ENCODE measurements at places on chromosomes 4 and X.

GRCh38 chr4:110139815-110140214, 58.6 kb downstream of the ELOVL6 start:
- DNase-seq, result no peak

DNA sequence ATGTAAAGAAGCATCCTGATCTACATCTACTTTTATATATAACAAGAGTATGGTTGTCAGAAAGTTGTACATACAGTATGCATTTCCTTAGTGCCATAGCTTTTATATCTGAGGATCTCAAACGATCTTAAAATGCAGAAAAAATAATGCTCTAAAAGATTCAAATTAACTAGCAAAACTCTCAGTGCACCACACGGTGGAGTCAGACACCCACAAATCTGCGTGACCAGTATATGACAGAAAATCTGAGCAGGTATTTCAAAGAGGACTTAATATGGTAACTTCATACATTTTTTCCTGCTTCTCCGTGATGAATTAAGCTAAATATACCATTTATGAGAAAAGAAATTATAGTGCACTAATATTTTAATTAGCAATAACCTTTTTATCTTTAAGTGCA, 803.0 kb downstream of the DMD start:
- DNase-seq, result peak; percentile 30

- no peak for DNase-seq
Observed at GRCh38 chr4:180634306-180634705, 1608.9 kb upstream of the TENM3 start.

DNA sequence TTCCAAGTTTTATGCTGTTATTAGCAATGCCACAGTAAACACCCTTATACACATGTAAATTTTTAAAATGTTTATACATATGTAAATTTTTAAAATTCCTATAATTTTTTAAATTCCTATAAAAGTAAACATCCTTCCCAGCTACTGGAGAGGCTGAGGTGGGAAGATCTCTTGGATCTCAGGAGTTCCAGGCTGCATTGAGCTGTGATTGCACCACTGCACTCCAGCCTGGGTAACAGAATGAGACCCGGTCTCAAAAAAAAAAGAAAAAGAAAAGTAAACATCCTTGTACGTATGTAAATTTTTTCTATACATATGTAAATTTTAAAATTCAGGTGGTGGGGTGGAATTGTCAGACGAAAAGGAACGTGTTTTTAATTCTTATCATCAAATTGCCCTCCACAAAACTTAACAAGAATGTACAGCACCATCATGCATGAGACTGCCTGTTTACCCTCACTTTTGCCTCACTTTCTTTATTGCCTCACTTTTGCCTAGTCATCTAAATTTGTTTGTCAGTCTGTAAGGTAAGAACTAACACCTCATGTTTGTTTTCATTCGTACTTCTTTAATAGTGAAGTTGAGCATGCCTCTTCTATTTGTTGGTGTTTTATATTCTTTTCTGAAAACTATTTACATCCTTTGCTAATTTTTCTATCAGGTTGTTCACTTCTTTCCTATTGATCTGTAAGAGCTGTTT, 8.0 kb downstream of the SLC7A3 start:
- no peak for DNase-seq

GRCh38 chrX:10932842-10933440, 178.2 kb upstream of the HCCS start:
- no peak for DNase-seq

- DNase-seq, result no peak
Observed at GRCh38 chrX:44922980-44923379, 50.0 kb downstream of the KDM6A start.

- DNase-seq, result no peak
Observed at GRCh38 chrX:38891641-38892413, 90.6 kb downstream of the MID1IP1 start.

GRCh38 chr4:157984285-157984911, 188.4 kb downstream of the GASK1B start:
- peak; percentile 26 for DNase-seq

DNA sequence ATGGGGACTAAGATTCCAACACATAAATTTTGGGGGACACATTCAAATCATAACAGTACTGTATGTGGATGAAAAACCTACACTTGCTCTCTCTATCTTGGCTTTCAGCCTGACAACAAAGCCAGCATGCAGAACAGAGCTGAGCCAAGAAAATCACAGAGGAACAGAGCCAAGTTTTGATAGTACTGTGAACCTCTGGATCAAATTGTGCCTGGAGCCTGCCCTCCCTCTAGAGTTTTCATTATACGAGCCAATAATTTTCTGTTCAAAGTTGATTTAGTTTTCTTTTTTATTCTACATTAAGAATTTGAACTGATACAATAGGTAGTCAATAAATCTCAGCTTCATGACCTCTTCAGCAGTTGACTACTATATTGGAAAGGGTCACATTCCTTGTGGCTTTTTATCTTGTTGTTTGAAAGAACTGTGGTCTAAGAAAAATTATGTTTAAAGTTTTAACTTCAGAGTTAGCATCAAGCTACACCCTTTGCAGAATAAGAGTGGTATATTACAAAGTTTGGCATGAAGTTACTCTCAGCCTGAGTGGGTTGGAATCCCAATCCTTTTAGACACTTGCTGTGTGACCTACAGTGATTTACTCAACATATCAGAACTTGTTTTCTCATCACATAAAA, 31.1 kb downstream of the GRID2 start:
- no peak for DNase-seq

DNA sequence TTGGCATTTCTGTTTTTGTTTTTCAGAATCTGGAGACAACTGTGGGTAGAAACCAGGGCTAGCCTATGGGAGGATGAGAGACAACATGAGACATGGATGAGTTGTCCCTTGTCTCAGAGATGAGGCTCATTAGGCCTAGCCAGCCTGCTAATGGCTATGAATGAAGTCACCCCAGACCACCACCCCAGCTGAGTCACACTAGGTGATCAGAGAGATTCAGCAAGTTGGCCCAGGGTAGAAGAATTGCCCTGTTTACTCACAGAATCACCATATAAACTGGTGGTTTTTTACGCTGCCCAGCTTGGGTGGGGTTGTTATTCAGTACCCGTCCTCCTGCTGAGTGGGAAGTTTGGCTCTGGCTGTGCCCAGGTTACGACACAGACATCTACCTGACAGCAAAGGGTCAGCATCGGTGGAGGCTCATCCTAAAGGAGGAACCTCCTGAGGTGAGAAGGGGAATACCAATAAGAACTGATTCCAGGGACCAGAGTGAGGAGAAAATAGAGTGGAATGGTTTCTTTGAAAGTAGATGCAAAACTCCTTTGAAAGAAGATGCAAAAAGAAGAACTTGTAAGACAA, 17.2 kb upstream of the ARSJ start:
- DNase-seq, result no peak

- DNase-seq, result no peak
Observed at GRCh38 chrX:109952985-109953905, 49.7 kb upstream of the TMEM164 start.

DNA sequence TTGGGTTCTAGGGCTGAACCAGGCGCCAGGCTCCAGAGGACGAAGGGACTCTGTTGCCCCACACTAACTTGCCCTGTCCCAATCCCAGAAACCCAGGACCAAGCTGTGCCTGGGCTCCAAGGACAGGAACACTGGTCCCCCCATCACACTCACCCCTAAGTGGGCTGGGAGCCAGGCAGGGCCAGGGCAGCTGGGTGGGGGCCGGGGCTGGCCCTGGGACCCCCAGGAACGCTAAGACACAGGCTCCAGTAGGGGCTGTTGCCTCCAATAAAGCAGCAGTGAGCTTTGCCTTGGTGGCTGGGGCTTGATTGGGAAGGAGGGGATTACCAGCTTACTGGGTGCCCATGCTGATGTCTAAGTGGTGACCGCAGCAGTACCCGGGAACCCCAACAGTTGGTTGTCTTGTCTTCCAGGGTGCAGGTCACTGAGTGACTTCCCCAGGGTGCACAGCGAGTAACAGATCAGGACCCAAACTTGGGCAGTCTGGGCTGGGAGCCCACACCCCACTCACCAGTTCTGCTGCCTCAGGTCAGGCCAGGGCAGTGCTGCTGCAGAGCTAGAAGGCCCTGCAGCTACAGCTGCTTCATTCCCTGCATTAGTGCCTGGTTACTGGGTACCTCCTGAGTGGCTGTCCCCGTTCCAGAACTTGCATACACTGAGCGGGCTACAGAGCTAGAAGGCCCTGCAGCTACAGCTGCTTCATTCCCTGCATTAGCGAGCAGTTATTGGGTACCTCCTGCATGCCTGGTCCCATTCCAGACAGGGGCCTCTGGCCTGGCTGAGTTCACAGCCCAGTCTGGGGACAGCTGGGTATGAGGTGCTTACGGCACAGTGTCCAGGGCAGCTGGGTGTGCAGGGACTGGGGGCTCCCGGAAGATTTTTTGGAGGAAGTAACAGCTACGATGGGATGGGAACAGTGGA, 9.4 kb upstream of the ADD1 start:
- DNase-seq, result no peak

DNA sequence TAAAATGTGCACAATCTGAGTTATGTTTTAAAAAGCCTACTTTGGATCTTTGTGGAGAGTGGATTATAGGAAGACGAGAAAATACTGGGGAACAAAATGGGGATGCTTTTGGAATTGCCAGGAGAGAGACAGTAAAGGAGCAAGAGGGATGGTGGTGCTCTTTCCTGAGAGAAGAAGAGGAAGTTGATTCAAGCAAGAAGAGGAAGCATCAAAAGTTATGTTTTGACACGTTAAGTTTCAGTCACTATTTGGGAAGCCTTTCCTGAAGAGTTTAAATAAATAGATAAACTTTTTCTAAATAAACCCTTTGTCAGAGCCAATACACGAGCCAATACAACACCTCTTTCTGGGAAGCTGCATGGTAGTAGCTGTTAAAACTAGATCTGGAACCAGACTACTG, 394.1 kb downstream of the GALNTL6 start:
- no peak for DNase-seq

DNA sequence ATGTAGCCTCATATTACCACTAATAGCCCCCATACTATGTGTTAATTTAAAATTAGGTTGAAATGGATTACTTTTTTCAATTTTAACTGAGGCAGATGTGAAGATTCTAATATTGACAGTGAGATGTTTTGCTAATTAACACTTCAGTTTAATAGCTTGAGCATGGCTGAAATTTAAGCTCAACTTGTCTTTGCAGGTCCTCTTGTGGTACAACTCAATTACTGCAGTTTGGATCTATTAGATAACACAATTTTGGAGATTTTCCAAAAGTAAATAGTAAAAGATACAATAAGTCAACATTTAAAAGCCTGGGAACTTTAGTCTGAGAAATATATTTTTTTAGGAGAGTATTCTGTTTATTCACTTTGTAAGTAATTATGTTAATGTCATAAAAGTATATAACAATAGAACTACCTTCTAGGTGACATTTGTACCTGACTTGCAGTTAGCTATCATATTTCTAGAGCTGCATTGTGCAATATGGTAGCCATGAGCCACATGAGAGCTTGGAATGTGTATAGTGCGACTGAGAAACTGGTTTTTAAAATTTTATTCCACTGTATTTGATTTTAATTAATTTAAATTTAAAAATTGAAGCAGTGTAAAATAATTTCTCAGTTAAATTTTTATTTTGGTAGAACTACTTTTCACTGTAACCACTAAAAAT, 73.1 kb upstream of the FMR1 start:
- DNase-seq, result peak; percentile 13

GRCh38 chr4:67465032-67465762, 80.1 kb downstream of the CENPC start:
- no peak for DNase-seq

DNA sequence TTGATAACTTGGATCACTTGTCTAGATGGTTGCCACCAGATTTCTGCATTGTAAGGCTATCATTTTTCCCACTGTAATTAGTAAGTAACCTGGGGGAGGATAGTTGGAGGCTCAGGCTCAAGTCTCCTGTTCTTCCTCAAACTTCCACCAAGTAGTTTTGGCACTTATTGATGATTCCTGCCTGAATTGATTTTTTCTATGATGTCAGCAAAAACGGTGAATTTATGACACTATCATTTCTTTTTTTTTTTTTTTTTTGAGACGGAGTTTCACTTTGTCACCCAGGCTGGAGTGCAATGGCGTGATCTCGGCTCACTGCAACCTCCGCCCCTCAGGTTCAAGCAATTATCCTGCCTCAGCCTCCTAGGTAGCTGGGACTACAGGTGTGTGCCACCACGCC, 12.4 kb downstream of the TMSB4X start:
- no peak for DNase-seq

DNA sequence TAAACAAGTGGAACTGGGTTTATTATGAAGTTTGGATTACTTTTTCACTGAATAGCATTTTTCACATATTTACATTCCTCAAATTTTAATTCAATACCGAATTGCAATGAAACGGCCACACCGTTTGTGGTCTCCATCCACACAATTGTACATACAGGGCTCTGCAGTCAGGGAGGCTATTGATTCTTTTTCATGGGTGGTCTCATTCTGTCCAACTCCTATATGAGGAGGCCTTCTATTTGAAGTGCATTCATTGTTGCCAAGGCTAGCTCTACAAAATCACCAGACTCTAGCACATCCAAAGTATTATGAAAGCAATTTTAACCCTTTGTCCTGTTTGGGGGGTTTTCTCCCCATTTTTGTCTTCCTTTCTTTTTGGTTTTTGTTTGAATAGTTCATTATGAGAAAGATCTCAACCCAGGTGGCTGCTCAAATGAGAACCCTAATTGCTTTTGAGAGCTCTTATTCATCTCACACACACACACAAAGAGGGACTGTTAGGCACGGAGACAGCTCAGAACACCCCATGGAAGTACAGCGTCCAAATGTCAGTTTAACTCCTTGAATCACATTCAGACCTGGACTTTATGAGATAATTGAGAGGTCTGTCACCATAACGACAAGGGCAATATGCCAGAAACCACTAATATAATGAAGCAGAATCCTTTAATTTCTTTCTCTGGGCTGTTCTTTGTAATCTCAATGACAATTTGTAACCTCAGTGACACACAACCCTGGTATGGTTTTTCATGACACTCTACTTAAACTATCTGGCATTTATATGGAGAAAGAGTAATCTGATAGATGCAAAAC, 79.4 kb downstream of the NLGN4X start:
- no peak for DNase-seq

GRCh38 chrX:97524997-97525396, 641.3 kb downstream of the RPA4 start:
- DNase-seq, result no peak

GRCh38 chr4:98536631-98537030, 121.8 kb downstream of the TSPAN5 start:
- no peak for DNase-seq

DNA sequence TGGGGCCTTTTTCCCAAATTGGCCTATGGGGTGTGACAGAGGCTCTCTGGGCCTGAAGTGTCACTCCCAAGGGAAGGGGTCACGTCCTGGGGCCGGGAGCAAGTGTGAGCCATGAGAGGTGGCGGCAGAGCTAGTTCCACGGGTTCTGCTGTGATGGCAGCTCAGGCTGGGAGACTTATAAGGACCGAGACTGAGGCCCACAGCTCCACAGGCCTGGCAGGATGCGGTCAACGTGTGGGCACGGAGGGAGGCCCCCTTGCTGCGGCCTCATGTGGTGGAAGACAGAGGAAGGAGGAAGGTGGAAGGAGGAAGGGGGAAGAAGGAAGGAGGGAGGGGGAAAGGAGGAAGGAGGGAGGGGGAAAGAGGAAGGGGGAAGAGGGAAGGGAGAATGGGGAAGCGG, 7.2 kb upstream of the CPLX1 start:
- no peak for DNase-seq

- DNase-seq, result no peak
Observed at GRCh38 chrX:31280580-31280979, 208.7 kb upstream of the FTHL17 start.
